Muscle of arm (tissue), 14 donors: ENCODE measurements at places on chromosomes 1 and 21. TPM values are rescaled to one million over a fixed set of nuclear protein-coding genes. Genes with fewer than 3 reads are reported as not detected.

USH2A gene
- polyA plus RNA-seq, result 0.13 TPM

SELL gene
- polyA plus RNA-seq, result 2.8 TPM

DMRTA2 gene
- 0.08 TPM for polyA plus RNA-seq

FMO1 gene
- polyA plus RNA-seq, result 4.2 TPM

RAVER2 gene
- polyA plus RNA-seq, result 28.4 TPM
